ENCODE measurements at places on chromosomes 11 and 22. TPM values are rescaled to one million over a fixed set of nuclear protein-coding genes. Genes with fewer than 3 reads are reported as not detected.

- no peak for DNase-seq
These were observed 4.0 kb downstream of the FTH1 start for GRCh38 chr11:61963282-61964057.

- no peak for DNase-seq
These were observed 570.0 kb downstream of the TBC1D22A start for GRCh38 chr22:47332246-47332980.

DNA sequence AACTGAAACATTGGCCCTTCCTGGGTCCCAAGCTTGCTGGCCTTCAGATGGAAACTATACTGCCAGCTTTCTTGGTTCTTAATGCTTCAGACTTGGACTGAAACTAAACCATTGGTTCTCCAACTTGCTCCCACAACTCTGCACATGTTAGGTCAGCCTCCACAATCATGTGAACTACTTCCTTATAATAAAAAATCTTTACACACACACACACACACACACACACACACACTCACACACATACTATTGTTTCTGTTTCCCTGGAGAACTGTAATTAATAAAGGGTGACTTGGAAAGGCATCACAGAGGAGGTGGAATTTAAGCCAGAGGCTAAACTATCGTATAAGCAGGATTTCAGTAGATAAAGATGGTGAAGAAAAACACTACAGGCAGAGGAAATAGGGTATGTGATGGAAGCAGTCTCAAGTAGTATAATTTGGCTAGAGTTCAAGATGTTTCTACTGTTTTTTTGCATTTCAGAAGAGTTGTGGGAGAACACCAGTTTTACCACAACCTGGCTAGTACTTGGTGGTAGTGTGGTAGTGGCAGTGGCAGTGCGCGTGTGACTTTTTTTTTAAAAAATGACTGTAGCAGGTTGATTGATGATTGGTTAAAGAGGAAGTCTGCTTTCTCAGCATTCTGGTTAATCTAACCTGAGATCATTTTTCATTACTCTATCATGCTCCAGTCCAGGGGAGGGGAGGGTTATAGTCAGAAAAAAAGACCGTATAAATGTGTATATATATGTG lies 70.1 kb downstream of the PDE3B start:
- DNase-seq = no peak

DNA sequence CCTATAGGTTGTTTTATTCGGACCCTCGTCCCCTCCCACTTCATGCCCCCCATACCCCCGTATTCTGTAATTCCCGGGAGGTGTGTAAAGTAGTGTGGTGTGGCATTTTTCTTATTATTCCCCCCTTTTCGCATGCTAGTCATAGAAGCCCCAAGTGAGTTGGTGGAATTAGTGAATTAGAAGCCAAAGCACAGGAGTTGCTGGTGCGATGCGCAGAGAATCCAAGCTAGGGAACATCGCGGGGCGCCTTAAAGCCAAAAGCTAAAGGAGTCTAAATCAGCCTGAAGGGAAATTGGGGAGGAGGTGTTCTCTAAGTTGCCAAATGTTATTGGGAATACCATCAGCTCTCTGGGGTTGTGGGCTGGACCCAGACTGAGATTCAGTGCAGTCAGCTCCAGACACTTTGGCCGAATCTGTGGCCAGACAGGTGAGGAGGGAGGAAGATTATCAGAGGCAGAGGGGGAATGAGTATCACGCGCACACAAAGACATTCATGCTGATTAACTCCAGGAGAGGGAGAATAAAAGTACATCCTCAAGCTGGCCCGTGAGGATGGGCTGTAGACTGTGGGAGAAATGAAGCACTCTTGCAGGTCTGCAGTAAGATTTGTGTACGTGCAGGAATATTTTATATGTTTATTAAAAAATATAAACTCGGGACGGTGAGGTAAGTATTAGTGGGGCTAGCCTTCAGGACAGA lies 102.8 kb upstream of the HSD17B12 start:
- no peak for DNase-seq

DNA sequence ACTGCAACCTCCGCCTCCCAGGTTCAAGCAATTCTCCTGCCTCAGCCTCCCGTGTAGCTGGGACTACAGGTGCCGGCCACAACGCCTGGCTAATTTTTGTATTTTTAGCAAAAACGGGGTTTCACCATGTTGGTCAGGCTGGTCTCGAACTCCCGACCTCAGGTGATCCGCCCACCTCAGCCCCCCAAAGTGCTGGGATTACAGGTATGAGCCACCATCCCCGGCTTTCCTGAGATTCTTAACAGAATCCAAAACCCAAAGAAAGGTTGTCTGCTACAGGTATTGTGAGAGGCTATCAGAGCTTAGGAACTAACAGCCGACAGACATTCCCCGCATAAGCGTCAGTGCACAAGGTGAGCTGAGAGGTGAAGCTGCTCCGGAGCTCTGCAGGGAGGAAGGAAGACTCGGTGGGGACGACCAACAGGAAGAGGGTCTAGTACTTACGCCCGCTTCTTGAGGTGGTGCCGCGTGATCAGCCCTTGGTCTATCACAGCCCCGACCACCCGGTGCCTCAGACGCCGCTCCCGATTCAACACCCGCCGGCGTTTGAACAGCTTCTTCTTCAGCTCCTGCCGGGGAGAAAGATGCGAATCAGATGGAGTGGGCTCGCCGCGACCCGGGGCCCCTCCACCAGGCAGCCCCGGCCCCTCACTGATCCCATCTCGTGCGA lies 470 bp downstream of the C11orf98 start:
- no peak for DNase-seq

DNA sequence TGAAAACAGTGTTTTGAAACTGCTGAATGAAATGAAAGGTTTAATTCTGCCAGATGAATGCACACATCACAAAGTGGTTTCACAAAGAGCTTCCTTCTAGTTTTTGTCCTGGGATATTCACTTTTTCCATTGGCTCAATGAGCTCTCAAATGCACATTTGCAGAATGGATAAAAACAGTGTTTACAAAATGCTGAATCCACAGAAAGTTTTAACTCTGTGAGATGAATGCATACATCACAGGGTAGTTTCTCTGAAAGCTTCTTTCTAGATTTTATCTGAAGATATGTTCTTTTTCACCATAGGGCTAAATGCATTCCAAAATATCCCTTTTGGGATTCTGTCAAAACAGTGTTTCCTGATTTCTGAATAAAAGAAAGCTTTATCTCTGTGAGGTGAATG lies 237.6 kb downstream of the OR4A5 start:
- no peak for DNase-seq

DNA sequence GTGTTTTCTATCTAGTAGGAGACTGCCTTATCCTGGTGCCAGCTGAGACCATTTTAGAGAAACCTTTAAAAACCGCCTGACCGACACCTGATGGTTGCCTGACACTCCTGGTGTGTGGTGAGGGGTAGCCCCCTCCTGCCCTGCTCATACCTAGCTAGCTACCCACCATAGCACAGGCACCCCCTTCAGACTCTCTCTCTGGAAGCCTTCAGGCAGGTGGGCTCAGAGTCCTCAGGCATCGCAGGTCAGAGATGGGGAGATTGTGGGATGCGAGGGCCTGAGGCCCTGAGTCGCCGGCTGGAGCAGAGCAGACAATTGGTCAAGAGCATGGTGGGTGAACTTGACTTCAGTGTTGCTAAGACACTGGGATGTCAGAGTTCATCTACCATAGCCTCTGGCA lies 424.6 kb downstream of the BRD1 start:
- DNase-seq = peak; percentile 92

DNA sequence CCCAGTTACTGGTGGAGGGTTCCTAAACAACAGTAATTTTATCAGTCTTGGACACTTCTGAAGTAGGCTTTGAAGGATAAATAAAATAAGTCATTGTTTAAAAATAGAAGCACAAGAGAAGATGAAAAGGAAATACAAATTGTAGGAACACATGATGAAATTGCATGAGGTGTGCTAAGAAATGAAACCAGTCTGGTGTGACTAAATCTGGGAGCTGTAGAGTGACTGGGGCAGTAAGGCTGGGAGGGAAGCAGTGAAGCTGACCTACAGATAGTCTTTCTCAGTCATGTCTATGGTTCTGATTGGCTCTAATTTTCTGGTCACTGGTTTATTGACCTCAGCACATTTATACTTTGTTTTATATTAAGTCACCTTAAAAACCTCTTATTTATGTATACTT lies 139.1 kb downstream of the SLC17A6 start:
- DNase-seq = no peak

DNA sequence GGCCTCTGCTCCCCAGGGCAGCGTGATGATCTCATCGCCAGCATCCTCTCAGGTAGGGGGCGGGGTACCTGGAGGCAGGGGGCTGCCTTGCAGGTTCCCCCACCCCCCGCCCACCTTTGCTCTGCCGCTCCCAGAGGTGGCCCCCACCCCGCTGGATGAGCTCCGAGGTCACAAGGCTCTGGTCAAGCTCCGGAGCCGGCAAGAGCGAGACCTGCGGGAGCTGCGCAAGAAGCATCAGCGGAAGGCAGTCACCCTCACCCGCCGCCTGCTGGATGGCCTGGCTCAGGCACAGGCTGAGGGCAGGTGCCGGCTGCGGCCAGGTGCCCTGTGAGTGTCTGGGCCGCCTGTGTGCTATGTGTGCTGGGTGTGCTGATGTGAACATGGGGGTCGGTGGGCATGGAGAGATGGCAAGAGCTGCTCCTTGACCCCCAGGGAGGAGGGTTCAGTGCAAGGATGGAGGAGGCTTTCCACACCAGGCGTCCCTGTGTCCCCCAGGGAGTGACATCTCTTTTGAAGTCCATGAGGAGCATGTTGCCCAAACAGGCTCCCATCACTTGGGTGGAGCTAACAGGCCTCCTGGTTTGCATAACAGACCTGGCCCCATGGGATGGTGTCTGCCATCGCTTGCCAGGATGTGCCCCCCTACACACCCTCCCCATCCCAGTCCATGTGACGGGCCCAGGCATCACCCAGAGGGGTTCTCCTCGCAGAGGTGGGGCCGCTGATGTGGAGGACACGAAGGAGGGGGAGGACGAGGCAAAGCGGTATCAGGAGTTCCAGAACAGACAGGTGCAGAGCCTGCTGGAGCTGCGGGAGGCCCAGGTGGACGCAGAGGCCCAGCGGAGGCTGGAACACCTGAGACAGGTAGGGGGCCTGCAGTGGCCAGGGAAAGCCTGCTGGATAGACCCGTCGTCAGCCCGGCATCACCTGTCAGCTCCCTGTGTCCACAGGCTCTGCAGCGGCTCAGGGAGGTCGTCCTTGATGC lies 14.1 kb downstream of the PLCB3 start:
- DNase-seq = no peak

GRCh38 chr22:23012081-23012622 lies 58.2 kb upstream of the GNAZ start:
- no peak for DNase-seq

DNA sequence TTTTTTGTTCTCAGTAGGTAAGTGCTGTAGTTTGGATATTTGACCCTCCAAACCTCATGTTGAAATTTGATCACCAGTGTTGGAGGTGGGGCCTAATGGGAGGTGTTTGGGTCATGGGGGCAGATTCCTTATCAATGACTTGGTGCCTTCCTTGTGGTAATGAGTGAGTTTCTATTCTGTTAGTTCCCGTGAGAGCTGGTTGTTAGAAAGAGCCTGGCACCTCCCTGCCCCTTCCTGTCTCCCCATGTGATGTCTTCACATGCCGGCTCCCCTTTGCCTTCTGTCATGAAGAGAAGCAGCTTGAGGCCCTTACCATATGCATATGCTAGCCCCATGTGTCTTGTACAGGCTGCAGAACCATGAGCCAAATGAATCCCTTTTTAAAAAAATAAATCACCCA lies 138.3 kb downstream of the TMEM135 start:
- DNase-seq = no peak

Gene CWC15
- 38.1 TPM for total RNA-seq

DNA sequence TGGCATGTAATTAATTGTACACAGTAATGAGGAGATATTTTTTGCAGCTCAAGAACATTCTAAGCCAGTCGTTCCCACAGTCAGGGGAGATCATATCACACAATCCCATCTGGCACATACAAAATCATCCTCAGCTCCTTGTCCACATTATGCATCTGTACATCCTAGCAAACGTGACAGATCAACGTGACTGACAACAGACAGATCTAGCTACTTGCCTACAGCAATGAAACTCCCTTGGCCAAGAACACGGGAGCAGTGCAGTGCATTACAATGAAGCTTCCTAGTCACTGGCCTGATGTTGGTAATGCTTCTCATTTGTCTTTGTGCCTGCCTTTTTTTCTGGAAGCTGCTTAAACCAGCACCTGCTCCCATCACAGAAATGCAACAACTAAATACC lies 24.5 kb upstream of the GUCY1A2 start:
- no peak for DNase-seq

Gene SLC7A4
- 0.98 TPM for total RNA-seq

Gene NLRP6
- 0.49 TPM for total RNA-seq

GRCh38 chr22:45670981-45671782 lies 452 bp upstream of the ATXN10 start:
- no peak for DNase-seq

DNA sequence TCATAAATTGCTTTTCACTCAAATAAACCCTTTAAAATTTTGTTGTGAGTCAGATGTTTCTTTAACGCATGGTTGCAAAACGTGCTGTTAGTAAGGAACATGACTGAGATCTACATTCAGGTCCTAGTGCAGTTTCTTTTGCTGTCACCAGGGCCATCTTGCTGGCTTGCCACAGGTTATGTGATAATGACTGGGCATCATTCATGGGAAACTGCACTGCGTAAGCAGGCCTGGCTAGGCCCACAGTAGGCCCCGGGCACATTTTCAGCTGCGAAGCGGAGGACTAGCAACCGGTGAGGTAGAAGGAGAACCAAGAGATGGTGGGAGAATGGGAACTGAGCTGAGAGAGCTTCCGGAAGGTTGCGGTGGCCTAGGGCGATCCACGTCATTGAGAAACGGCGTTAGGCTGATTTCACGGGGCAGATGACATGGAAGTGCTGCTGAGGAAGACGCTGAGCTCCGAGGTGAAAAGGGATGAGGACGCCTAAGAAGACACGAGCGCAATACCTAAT lies 3.2 kb upstream of the KLHDC7B start:
- no peak for DNase-seq

Gene KCNJ11
- not detected for total RNA-seq

DNA sequence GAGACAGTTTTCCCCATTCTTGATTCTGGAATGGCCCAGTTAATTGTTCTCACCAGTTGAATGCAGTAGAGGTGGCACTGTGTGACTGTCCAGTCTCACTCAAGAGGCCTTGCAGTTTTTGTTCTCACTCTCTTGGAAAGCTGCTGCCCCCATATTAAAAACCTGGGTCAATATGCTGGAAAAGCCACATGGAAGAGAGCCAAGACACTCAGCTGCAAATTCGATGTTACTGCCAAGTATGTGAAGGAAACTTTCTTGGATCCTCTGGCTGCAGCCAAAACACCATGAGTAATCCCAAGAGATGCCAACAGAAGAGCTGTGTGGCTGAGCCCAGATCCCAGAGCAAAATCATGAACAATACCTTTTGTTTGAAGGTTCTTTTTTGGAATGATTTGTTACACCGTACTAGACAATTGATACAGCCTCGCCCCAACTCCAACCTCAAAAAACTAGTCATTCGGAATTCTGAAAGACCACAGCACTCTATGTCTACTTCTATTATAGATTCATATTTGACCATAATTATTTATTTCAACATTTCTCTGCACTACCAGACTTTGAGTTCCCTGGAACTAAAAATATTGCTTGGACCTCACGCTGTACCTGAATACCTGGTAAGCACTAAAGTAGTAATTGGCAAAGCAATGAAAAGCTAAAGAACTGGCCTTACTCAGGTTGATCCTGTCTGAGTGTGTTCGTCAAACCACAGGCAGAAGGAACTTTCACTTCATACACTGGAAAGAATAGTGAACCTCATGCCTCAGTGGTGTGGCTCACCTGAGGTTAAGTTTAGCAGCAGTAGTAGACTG lies 378.8 kb downstream of the ETS1 start:
- DNase-seq = no peak

Measured in vagina (tissue), 2 donors.